Activated T-cell treated with anti-CD3 and anti-CD28 coated beads, Interleukin-2, amount 50 U/mL, for 72 hours (primary cell): ENCODE measurements at places on chromosomes 12 and 14.
A peak's percentile ranks its signal among the peaks of the same experiment; 100 is the strongest.

GRCh38 chr12:10701843-10702242 is 21.3 kb downstream of the YBX3 start:
- H3K4me1 ChIP-seq = peaks cover 16% of the 10 kb centered on the region
- peak overlapping the region; percentile 94 for H3K27ac ChIP-seq
- H3K27me3 ChIP-seq = no peaks in the 10 kb centered on the region
- peaks cover 10% of the 10 kb centered on the region for H3K36me3 ChIP-seq
- H3K4me3 ChIP-seq = peak overlapping the region; percentile 77
- no peak for DNase-seq

DNA sequence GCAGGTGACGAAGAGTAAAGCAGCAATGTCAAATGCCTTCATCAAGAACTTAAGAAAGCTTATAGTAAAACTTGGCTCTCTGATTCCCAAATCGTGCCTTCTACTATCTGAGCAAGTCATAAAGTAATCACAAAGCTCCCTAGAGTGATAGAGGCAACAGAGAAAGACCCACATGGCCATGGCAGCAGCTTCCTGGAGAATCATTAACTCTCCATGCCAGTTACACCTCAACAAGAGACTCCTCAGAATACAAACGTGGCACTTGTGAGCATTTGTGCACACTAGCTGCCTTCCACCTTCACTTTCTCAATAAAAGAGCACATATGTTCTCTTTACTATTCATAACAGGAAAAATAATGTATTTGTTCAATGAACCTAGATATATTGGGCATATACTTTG is 48.0 kb downstream of the PLCZ1 start:
- no peak overlapping the region for H3K4me3 ChIP-seq
- H3K36me3 ChIP-seq = peaks cover 2% of the 10 kb centered on the region
- H3K4me1 ChIP-seq = no peaks in the 10 kb centered on the region

GRCh38 chr14:101761881-101762529 is 496 bp downstream of the PPP2R5C start:
- peaks cover 60% of the 10 kb centered on the region for H3K4me1 ChIP-seq
- H3K27me3 ChIP-seq = no peaks in the 10 kb centered on the region

- no peaks in the 10 kb centered on the region for H3K4me1 ChIP-seq
- no peaks in the 10 kb centered on the region for H3K27me3 ChIP-seq
- DNase-seq = no peak
- no peak overlapping the region for H3K4me3 ChIP-seq
These were observed 40.4 kb downstream of the CAPS2 start for GRCh38 chr12:75289753-75290152.

- H3K4me1 ChIP-seq = peaks cover 10% of the 10 kb centered on the region
- no peak for DNase-seq
- peak overlapping the region; percentile 84 for H3K27ac ChIP-seq
- peaks cover 5% of the 10 kb centered on the region for H3K36me3 ChIP-seq
- no peak overlapping the region for H3K4me3 ChIP-seq
These were observed 38.3 kb upstream of the RIMBP2 start for GRCh38 chr12:130754234-130754901.

- no peaks in the 10 kb centered on the region for H3K4me1 ChIP-seq
- no peak for DNase-seq
- H3K27ac ChIP-seq = no peak overlapping the region
- H3K4me3 ChIP-seq = no peak overlapping the region
- no peaks in the 10 kb centered on the region for H3K36me3 ChIP-seq
- H3K27me3 ChIP-seq = no peaks in the 10 kb centered on the region
These were observed 599.8 kb downstream of the RPL10L start for GRCh38 chr14:46051796-46052195.

DNA sequence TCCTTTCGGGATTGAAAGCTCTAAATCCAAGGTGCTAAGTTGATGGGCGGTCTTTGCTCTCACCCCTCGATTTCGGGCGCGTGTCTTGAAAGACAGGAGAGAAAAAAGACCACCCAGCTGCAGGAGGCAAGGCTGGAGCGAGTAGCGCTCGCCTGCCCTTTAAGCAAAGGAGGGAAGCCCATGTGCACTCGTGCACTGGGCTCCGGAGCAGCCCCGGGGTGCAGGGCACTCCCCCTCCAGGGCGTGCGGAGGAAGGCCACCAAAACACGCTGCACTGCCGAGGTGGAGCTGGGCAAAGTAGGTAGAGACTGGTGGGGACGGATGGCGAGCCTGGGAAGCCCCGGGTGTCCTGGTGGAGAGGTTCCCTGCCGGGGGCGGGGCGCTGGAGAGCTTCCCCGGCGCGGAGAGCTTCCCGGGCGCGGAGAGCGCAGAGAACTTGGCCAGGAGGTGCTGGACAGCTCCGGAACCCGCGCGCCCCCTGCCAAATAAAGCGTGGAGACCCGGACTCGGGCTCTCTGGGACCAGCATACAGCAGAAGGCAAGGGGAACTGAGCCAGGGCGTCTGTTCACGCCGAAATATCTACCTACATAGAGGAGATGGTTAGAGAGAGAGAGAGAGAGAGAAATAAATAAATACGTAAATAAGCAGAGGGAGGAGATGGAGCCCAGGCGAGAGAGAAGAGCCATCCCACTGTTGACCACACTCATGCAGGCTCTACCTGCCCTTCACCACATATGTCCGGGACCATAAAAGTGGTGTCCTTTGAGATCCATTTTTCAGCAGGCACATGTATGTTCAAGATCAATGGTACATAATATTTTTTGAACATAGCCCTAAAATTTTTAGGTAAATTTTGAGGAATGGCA is 662 bp upstream of the NELL2 start:
- peaks cover 6% of the 10 kb centered on the region for H3K36me3 ChIP-seq
- H3K27ac ChIP-seq = no peak overlapping the region
- H3K27me3 ChIP-seq = peaks cover 21% of the 10 kb centered on the region
- peaks cover 31% of the 10 kb centered on the region for H3K4me1 ChIP-seq
- peak overlapping the region; percentile 99 for H3K4me3 ChIP-seq

DNA sequence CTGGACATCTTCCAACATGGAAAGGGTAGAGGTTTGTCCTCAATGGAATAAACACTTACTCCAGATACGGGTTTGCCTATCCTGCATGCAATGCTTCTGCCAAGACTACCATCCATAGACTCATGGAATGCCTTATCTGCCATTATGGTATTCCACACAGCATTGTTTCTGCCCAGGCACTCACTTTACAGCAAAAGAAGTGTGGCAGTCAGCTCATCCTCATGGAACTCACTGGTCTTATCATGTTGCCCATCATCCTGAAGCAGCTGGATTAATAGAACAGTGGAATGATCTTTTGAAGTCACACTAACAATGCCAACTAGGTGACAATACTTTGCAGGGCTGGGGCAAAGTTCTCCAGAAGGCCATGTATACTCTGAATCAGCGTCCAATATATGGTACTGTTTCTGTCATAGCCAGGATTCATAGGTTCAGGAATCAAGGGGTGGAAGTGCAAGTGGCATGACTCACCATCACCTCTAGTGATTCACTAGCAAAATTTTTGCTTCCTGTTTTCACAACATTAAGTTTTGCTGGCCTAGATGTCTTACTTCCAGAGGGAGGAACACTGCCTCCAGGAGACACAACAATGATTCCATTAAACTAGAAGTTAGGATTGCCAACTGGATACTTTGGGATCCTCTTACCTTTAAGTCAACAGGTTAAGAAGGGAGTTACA is 140.4 kb downstream of the SLC35F4 start:
- H3K27ac ChIP-seq = no peak overlapping the region
- no peaks in the 10 kb centered on the region for H3K4me1 ChIP-seq
- H3K36me3 ChIP-seq = no peaks in the 10 kb centered on the region
- no peak overlapping the region for H3K4me3 ChIP-seq

GRCh38 chr14:65243766-65244442 is 141.6 kb upstream of the MAX start:
- H3K36me3 ChIP-seq = no peaks in the 10 kb centered on the region
- H3K4me1 ChIP-seq = peaks cover 11% of the 10 kb centered on the region
- no peak overlapping the region for H3K4me3 ChIP-seq
- peak; percentile 20 for DNase-seq
- no peak overlapping the region for H3K27ac ChIP-seq
- no peaks in the 10 kb centered on the region for H3K27me3 ChIP-seq

DNA sequence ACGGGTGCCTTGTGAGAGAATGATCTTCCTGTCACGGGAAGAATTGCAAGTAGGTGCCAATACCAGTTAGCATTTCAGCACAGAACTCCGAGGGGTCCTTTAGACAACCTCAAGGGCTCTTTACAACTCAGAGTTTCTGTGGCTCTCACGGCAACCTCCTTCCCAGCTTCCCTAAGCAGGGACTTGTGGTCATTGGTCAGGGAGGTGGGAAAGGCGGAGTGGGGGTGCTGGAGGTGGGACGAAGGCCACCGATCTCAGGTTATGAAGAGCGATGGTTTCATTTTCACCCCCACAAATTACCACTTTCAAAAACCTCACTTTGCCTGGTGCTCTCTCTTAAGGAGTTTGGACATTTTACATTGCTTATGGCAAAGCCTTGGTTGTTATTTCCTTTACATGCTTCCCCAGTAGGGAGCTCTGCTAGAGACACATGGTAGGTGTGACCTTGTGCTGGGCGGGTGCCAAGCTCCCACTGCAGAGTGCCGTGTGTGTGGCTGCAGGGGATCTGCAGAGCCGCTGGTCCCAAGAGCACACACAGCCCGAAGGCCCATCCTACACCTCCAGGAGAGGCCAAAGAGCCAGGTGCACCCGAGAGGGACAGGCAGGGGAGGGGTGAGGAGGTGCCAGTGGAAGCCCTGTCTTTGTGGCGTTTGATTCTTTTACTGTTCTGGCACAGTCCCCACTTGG is 21.4 kb downstream of the BCL2L14 start:
- no peaks in the 10 kb centered on the region for H3K4me1 ChIP-seq
- no peak overlapping the region for H3K27ac ChIP-seq
- DNase-seq = no peak
- no peak overlapping the region for H3K4me3 ChIP-seq
- peaks cover 20% of the 10 kb centered on the region for H3K27me3 ChIP-seq
- H3K36me3 ChIP-seq = no peaks in the 10 kb centered on the region

DNA sequence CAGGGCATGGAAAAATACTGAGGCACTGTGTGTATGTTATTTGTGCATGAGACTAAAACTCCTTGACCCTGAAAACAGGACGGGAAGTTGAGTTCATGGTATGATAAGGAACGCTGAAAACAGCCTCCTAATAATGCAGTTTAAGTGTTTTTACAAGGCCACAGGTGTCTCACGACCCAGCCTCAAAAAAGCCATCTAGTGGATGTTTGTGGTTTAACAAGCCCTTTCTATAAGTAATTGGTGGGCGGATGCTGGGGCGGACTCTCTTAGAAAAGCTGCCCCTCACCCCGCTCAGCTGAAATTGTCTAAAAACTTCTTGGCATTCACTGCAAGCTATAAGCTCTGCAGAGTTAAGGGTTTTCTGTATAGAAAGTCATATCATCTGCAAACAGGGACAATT is 184.5 kb downstream of the NUBPL start:
- peaks cover 34% of the 10 kb centered on the region for H3K36me3 ChIP-seq
- no peaks in the 10 kb centered on the region for H3K27me3 ChIP-seq
- no peak overlapping the region for H3K27ac ChIP-seq
- no peaks in the 10 kb centered on the region for H3K4me1 ChIP-seq
- no peak for DNase-seq

- DNase-seq = peak; percentile 22
- H3K27ac ChIP-seq = peak overlapping the region; percentile 98
- H3K36me3 ChIP-seq = peaks cover 7% of the 10 kb centered on the region
- peaks cover 39% of the 10 kb centered on the region for H3K4me1 ChIP-seq
- H3K27me3 ChIP-seq = no peaks in the 10 kb centered on the region
These were observed 800 bp downstream of the PCNX4 start for GRCh38 chr14:60092526-60092920.

DNA sequence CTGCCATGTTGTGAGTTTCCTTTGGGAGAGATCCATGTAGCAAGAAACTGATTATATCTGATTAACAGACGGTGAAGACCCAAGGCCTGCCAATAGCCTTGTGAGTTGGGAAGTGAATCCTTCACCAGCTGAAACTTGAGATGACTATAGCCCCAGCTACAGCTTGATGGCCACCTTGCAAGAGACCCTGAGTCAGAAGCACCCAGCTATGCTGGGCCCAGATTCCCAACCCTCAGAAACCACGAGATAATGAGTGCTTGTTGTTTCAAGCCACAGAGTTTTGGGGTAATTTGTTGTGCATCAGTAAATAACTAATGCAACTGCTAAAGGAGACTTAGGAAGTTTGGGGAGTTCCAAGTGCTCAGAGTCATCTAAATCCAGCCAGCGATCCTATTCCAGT is 80.3 kb downstream of the AVPR1A start:
- H3K27me3 ChIP-seq = no peaks in the 10 kb centered on the region
- no peak for DNase-seq
- no peaks in the 10 kb centered on the region for H3K36me3 ChIP-seq
- H3K4me3 ChIP-seq = no peak overlapping the region
- H3K27ac ChIP-seq = no peak overlapping the region

GRCh38 chr14:101849125-101849524 is 87.6 kb downstream of the PPP2R5C start:
- H3K27ac ChIP-seq = peak overlapping the region; percentile 52
- no peaks in the 10 kb centered on the region for H3K27me3 ChIP-seq
- peaks cover 99% of the 10 kb centered on the region for H3K4me1 ChIP-seq
- no peak overlapping the region for H3K4me3 ChIP-seq
- peaks cover 2% of the 10 kb centered on the region for H3K36me3 ChIP-seq
- no peak for DNase-seq

DNA sequence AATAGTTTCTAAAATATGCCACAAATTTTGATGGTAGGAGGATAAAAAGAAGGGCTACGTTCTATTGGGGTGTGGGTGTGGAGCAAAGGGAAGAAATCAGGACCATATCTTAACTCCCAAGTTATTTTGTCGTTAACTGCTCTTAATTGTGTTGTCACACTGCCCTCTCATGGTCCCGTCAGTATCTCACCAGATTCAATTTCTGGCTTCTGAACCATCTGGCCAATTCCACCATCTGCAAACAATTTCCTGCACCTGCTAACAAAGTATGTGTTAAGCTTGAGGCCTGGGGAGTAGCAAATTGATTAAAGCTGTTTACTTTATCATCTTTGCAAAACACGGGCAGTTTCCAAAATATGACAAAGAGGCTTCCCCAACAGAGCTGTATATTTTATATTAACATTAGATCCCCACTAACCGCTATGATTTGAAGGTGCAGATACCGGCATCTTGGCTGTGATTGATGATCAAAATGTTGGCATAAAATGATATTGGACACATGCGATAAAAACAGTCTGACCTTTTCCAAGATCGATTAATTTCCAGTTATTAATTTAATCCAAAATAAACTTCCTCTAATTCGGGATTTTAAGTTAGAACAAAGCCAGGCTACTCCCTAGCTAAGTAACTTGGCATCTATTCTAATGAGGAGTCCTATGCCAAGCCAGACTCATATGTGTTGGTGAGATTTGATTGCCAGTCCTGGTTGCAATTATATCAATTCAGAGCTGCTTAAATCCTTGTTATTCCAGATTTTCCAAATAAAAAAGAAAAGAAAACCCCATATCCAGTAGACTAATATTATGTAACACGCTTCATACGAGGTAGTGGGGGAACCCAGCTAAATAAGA is 6.9 kb upstream of the DNM1L start:
- H3K27me3 ChIP-seq = no peaks in the 10 kb centered on the region
- peaks cover 8% of the 10 kb centered on the region for H3K36me3 ChIP-seq
- H3K4me3 ChIP-seq = no peak overlapping the region
- H3K4me1 ChIP-seq = no peaks in the 10 kb centered on the region
